IPS DF 6.9 (cell line): ENCODE measurements at places on chromosomes 4 and X.

- DNase-seq = no peak
These were observed 208.7 kb downstream of the SOWAHB start for GRCh38 chr4:76689145-76689817.

DNA sequence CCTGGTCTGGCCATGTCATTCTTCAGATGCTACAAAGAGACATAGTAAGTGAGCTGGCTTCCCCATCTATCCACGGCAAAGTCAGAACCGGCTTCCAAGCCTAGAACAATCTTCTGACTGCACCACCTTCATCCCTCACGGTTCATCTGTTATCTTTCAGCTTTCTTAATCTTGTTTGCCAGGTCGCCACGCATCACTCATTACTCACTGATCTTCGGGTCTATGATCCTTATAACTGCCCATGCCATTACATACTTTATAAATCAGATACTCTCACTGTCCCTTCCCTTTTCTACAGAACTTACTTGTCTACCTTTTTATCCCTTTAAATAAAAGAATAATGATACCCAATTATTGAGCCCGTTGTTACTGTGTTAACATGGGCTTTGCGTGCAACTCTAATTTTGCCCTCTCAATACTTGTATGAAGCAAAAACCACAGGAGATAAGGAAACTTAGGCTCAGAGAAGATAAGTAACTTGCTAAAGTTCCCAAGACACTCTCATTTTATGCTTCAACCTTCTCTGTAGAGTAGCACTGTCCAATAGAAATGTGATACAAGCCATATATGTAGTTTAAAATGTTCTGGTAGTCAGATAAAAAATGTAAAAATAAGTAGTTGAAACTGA, 171.7 kb downstream of the AMELX start:
- no peak for DNase-seq

DNA sequence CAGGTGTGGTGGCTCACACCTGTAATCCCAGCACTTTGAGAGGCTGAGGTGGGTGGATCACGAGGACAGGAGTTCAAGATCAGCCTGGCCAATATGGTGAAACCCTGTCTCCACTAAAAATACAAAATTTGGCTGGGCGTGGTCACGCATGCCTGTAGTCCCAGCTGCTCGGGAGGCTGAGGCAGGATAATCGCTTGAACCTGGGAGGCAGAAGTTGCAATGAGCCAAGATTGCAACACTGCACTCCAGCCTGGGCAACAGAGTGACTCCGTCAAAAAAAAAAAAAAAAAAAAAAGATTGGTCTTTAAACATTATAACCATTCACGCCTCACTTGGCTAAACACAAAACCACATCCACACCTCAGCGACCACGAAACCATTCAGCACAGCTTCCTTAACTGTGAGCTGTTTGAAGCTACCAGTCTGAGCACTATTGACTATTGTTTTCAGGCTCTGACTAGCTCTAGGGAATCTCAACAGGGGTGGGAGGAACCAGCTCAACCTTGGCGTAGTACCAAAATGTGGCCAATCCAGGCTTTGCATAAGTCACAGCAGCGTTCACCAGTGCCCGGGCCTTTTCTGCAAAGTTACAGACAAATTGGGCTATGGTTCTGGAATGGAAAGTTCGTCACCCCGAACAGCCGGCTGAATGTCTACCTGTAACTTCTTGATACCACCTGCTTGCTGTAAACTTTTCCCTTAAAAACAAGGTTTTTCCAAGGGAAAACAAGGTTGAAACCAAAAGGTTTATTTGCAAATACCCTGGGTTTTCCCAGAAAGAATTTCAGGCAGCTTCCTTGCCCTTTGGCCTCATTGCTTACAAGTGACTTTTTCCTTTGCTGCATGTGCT, 73.6 kb upstream of the DHX15 start:
- no peak for DNase-seq

DNA sequence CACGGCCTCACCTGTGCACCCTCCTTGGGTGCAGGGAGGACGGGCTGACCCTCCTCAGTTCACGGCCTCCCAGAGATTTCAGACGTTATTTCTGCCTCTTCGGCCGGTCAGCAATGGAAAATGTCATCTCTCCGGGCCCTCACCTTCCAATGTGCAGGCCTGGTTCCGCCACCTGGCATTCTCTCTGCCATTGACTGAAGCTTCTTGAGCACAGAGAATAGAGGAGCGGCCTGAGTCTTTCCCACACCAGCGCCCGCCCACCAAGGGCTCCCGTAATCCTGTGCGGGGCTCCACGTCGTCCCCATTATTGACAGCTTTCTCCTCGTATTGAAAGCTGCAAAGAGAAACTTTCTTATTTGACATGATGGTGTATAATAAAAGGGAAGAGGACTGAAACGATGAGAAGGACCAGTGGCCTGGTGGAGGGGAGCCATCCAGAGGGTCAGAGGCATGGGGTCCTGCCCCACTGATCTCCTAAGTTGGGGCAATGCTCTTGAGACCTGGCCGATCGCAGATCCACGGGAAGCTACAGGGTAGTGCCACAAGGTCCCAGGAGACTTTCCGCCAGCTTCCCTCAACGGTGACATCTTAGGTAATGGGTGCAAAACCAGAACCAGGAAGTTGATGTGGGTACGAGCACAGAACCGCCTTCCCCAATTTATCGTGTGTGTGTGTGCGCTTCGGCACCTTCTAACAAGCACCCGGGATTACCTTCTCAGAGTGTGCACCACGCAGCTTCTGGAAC, 20.6 kb downstream of the HTRA3 start:
- DNase-seq = no peak

DNA sequence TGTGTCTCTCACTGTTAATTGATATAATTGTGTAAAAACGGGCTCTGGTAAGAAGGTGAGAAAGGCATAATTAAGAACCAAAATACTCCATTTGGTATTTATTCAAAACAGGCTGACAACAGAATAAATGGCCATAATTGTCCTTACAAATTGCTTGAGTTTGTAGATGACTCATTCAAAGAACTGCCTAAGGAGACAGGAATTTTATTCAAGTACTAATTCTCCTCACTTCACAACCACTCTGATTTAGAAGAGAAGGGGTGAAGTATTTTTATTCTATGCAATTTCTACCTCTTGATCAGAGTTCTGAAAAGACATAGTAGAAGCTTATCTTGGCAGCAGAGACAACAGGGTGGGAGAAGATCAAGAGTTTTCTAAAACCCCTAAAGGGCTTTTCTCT, 43.1 kb downstream of the ATP11C start:
- DNase-seq = no peak

DNA sequence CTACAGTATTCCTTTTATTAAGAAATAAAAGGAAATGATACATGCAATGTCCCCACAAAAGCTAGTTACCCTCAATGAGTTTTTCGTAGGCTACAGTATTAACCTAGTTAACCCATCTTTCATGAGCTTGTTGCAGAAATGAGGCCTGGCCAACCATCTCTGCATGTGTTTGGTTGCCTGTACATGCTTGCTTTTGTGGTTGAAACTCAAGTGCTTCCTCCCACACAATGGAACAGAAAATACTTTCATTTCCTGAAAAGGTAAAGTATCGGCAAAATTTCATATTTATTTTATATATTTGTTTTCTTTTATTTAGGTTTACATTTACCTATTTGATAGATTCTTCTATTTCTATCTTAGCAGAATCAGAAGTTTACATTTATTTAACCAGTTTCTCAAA, 214.6 kb upstream of the FAM241A start:
- no peak for DNase-seq

- no peak for DNase-seq
These were observed 39.6 kb downstream of the BEND4 start for GRCh38 chr4:42112846-42113245.

GRCh38 chr4:151013491-151013890, 1.6 kb downstream of the LRBA start:
- no peak for DNase-seq

DNA sequence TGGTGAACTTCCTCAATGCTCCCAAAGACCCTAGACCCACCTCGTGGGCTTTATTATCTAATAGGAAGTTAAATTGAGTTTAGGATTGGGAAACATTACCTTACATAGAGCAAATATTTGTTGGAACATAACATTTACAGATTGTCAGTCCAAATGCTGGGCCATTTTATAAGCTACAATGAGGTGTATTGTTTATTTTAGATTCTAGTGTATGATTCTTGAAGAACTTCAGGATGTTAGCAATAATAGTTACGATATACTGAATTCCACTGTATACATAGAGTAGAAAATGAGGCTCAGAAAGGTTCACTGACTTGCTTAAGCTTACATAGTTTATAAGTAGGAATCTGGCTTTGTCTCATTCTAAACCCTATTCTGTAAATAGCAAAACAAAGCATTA, 37.4 kb downstream of the PAQR3 start:
- no peak for DNase-seq

- no peak for DNase-seq
These were observed 4.2 kb upstream of the LEF1 start for GRCh38 chr4:108172753-108173598.

- DNase-seq = peak; percentile 5
These were observed 46.5 kb upstream of the FAT4 start for GRCh38 chr4:125268068-125268755.

DNA sequence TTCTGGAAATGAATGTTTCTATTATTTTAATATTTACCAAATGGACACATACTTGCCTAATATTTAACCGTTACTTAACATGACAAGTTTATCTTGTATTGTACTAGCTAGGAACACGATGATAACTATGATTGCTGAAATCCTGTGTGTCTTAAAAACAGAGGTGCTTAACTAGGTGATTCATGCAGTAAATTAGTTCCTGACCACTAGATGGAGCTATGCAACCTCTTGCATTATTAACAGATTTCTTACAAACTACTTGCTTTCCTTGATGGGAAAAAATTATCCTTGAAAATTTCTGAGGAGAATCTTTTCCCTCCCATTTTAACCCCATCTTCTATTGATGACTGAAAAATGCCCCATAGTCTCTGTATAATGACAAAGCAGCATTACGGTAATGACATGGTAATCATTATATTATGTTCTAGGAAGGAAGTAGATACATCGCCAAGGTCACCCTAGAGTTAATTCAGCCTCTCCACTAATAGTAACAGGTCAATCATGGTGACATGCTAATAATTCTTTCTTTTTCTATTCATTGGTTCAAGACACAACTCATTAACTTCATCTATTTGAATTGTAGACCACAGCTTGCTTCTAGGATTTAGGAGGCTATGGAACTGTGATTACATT, 844.2 kb downstream of the RAPGEF2 start:
- no peak for DNase-seq

DNA sequence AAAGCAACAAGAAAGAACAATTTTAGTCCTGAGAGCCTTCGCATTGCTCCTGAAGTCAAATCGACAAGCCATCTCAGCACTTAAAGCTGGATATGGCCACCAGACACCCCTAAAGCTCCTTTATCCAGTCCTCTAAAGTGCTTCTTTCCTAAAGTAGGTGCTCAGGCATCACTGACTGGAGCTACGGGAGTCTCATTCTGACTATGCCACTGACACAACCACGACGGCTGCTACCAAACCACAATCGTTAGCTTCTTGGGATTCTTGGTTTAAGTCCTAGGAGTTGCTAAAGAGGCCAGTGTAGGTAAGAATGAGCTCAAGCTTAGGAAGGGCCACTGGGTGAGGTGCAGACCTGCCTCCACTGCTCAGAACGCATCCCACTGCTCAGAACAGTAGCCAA, 1.0 kb downstream of the SLC10A6 start:
- no peak for DNase-seq

DNA sequence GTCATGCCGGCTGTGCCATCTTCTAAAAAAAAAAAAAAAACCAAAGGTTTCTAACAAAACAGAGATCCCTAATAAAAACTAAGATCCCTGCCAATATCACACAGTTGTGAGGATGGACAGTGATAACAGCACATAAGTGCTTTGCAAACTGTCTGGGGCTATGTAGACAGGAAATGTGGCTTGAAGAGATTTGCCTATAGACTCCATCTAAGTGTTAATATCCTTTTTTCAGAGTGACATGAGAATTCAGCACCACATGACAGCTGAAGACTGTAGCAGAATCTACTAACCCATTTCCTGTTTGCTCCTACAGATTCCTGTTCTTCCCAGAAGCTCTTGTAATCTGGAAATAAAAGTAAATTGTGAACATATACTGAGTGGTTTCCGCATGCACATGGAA, 215.4 kb downstream of the KDR start:
- no peak for DNase-seq

DNA sequence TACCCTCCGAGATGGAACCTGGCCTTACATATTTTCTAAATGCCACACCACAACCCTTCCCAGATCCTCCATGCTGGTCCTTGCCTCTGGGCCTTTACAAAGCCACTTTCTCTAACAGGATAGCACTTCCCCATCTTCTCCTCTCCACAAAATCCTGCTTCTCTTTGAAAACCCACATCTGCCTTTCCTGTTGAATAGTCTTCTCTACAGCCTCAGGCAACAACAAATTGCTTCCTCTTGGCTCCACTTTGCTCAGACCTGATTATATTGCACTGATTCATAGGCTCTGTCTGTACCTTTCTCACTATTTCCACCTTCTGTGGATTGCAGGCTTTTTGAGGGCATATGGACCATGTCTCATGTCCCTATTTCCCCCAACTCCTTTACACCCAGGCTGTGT, 203.7 kb upstream of the MBNL3 start:
- DNase-seq = no peak

DNA sequence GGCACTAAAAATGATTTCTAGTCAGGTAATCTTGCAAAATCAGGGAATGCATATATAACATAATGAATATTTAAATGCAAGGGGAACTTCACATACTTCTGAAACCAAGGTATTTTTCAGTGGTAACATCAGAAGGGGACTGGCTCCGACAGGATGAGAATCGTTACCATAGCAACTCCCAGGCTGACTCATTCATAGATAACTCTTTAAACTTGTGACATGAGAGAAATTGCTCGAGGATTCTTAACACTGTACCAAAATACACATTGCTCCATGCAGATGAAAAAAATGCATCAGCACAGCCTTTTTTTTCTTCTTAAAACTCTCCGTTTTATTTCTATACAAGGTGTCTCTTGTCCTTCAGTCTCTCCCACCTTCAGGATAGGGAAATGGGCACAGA, 114.3 kb downstream of the GABRB1 start:
- DNase-seq = no peak

- no peak for DNase-seq
These were observed 31.5 kb downstream of the SEPTIN6 start for GRCh38 chrX:119661486-119661885.

GRCh38 chr4:2591189-2591588, 54.7 kb downstream of the FAM193A start:
- peak; percentile 18 for DNase-seq

- DNase-seq = peak; percentile 35
These were observed 54.3 kb downstream of the LRBA start for GRCh38 chr4:150960818-150961217.

DNA sequence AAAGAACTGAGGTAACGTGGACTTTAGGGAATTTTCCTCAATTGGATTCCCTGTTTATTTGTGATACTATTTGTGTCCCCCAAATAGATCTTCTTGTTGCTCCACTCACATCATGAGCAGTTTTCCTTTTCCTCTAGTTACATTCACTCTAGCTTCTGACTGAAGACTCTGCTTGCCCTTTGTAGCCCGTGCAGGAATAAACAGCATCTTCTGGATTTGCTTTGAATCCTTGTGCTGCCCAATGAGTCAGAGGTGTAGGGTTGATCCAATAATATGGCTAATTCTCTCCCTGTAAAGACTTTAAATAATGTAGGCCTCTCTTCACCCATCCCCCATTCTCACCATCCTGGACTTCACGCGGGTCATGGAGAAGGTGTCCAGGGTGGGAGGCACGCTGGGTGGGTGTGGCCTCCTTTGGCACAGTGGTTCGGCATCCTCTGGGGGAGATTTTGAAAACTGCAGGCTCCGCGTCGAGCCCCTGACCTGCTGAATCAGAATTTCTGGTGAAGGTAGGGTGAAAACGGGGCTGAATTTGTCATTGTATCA, 9.0 kb downstream of the HAND2 start:
- DNase-seq = no peak

GRCh38 chr4:47442980-47443379, 20.5 kb downstream of the COMMD8 start:
- DNase-seq = no peak

GRCh38 chrX:132025041-132025440, 1.9 kb downstream of the STK26 start:
- no peak for DNase-seq
